Stimulated activated CD8-positive, alpha-beta memory T cell treated with anti-CD3 and anti-CD28 coated beads, Interleukin-7, amount 100 ng/mL, for 4 hours (primary cell): ENCODE measurements at places on chromosomes 1 and 21.

DNA sequence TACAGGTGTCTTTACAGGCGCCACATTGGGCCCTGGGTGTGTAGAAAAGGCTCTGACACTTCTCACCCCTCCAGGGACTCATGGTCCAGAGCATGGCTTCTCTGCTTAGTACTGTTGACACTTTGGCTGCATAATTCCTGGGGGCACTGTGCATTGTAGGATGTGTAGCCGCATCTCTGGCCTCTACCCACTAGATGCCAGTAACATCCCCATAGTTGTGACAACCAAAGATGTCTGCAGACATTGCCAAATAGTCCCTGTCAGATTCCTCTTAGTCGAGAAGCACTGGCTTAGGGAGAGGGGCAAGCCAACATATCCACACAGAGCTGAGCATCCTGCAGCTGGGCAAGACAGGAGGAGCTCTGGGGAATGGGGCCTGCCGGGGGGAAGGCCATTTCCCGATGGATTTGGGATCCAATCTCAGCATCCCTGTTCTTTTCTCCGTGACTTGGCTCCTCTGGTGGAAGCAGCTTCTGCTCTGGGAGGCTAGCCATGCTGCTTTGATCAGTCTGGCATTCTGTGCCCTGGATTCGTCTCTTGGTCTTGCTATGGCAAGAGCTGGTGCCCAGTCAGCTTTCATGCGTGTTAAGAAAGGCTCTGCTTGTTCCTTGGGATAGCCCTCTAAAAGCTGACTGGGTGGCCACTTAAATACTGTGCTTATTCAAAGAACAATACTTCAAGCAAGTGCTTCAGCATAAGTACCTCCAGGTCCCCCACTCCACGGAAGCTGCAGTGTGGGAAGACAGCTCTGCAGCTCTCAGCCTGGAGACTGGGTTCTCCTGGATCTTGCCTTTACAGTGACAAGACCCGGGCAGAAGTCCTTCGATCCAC, 38.3 kb upstream of the SCMH1 start:
- no peak for DNase-seq

- DNase-seq, result no peak
Observed at GRCh38 chr1:18316764-18317163, 164.0 kb upstream of the KLHDC7A start.

DNA sequence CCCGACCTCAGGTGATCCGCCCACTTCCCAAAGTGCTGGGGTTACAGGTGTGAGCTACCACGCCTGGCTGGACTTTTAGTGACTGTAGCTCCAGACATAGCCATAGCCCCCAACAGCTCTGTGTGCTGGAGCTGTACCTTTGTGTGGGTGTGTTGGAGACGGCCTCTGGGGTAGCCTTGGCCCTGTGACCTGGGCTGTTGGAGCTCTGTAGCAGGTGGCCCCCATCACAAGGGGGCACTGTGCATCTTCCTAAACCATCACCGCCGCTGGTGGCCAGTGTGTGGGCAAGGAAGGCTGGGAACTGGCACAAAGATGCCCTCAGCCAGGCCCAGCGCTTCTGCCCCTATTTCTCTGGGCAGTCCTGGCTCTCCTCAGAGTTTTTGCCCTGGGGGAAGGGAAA, 38.4 kb upstream of the FOXO6 start:
- DNase-seq, result no peak

DNA sequence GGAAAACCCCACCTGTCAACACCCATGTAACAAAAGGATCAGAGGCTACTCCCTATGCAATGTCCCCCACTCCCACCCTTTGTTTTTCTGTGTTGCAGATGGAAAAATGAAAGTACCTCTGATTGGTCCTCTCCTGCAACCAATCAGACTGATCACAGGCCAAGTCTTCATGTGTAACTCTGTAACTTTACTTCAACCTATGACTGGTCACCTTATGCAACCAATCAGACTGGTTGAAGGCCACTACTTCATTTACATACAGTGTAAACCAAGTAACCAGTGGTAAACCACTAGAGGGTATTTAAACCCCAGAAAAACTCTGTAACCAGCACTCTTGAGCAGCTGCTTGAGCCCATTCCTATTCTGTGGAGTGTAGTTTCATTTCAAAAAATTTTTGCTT, 266.3 kb upstream of the OLFM3 start:
- DNase-seq, result no peak

DNA sequence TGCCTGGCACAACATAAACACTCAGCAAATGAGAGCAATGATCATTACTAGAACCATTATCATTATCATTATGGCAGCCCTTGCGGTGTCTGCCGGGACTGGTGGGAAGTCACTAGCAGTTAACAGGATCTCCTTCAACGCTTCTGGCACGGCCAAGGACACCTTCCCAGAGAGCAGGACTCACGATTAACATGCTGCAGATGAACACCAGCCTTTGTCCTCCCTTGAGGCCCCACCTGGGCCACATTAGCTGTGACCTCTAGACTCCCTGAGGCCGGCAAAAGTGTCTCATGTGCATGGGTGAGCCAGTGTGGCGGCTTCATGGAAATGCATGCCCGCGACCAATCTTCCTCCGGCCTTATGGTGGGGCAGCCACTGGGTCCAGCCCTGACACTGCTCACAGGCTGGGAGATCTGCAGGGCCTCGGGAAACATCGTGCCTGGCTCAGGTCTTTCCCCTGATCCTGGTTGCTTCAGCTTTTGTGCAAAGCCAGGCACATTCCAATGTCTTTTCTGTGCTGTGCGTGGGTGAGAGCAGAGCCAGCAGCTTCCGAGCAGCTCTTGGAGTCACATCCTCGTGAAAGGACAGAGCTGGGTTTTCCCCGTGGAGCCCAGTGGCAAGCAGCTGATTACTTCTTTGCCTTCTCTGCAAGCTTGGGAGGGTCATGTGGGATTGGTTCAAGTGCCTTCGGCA, 107.3 kb downstream of the HMGB4 start:
- no peak for DNase-seq

- DNase-seq, result no peak
Observed at GRCh38 chr1:248778906-248779305, 23.3 kb upstream of the LYPD8 start.

DNA sequence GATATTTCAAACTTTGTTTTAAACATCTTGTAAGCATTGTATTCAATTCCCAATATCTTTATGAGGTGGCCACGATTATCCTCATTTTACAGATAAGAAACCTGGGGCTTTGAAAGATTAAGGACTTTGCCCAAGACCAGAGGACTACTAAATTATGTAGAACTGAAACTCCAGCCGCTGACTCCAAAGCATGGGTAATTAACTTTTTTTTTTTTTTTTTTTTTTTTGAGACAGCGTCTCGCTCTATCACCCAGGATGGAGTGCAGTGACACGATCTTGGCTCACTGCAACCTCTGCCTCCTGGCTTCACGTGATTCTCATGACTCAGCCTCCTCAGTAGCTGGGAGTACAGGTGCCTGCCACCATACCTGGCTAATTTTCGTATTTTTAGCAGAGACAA, 68.7 kb downstream of the ALG14 start:
- DNase-seq, result no peak

GRCh38 chr1:40438391-40439015, 11.8 kb upstream of the ZFP69B start:
- DNase-seq, result no peak

DNA sequence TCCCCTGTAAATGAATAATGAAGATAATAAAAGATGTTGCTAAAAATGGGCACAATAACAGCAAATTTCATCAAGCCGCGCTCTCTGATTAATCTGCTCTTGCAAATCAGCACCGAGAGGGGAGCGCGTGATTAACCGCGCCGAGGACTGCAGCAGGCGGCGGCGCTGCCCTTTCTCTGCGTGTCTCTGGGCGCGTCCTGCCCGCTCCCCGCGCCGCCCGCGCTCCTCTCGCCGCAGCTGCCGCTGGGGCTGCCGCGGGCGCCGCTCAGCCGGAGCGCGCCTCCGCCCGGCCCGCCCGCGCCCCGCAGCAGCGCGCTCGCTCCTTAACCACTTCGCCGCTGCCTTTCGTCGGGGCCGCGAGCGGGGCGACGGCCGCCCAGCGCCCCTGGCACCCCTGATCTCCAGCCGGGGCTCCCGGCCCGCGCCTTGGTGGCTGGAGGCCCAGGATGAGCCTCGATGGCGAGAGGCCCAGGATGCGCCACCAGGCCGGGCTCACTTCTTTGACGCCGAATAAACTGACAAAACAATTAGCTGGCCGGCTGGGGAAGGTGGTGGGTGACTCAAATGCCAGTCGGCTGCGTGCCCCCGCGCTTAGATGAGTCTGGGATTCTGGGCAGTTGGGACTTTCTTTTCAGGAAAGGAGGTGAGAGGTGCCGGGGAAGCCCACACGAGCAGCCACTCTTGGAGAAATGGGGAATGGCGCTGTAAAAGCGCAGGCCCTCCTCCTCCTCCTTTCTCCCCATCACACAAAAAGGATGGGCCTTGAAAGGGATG, 221.4 kb upstream of the PKN2 start:
- no peak for DNase-seq

DNA sequence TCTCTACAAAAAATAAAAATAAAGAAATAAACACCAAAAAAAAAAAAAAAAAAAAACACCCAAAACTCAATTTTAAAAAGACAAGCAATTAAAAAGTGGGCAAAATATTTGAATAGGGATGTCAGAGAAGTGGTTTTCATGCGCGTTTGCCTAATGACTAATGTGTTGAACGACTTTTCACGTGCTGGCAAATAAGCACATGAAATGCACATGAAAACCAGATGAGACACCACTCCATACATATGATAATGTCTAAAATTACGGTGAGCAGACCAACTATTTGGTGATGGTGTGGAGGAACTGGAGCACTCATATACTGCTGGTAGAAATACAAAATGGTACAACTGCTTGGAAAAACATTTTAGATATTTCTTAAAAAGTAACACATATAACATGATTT, 39.4 kb upstream of the UHMK1 start:
- DNase-seq, result no peak

DNA sequence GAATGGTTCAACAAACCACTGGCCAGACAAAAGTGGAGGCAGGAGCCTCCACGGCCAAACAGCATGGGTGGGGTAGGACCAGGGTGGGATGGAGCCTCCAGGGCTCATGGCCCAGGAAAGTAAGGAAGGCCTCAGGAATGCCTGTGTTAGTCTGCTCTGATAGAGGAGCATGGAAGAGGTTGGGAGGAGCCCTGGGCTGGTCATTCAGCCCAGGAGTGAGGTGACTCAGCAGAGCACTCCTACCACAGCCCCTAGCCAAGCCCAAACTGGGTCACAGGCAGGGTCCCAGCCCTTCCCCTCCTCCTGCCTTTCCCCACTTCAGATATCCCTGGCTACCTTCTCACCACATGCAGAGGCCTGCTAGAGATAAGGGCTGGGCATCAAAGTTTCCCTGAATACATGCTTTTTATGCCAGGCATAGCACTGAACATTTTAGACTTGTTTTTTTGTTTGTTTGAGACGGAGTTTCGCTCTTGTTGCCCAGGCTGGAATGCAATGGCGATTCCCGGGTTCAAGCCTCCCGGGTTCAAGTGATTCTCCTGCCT, 3.1 kb upstream of the SHISA4 start:
- no peak for DNase-seq

DNA sequence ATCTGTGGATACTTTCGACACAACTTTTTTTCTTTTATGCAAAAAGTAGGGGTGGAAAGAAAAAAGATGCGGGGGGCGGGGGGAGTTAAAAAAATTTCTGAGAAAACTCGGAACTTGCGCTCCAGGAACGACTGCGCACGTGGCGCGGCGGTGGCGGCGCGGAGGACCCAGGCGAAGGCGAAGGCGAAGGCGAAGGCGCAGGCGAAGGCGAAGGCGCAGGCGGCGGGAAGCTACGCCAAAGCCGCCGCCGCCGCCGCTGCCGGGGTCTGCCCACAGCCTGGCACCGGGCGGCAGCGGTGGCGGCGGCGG, 208 bp upstream of the BARHL2 start:
- DNase-seq, result no peak

DNA sequence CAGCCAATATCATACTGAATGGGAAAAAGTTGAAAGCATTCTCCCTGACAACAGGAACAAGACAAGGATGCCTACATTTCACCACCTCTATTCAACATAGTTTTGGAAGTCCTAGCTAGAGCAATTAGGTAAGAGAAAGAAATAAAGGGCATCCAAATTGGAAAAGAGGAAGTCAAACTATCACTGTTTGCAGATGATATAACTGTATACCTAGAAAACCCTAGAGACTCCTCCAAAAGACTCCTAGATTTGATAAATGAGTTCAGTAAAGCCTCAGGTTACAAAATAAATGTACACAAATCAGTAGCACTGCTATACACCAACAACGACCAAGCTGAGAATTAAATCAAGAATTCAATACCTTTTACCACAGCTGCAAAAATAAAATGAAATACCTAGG, 171.3 kb upstream of the HP1BP3 start:
- no peak for DNase-seq

DNA sequence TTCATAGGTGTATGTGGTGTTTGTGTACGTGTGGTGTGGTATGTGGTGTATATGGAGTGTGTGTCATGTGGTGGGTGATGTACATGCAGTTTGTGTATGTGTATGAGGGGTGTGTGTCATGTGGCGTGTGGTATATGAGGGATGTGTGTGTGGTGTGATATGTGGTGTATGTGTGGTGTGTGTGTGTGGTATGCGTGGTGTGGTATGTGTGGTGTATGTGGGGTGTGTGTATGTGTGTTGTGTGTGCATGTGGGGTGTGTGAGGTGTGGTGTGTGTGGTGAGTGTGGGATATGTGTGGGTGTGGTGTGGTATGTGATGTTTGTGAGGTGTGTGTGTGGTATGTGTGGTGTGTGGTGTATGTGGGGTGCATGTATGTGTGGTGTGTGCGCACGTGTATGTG, 272.4 kb downstream of the PCP4 start:
- no peak for DNase-seq

- DNase-seq, result no peak
Observed at GRCh38 chr1:30684881-30685795, 38.2 kb downstream of the MATN1 start.

- DNase-seq, result no peak
Observed at GRCh38 chr1:247548092-247548491, 842 bp upstream of the GCSAML start.

- peak; percentile 75 for DNase-seq
Observed at GRCh38 chr1:1305300-1306069, 2.2 kb downstream of the ACAP3 start.

- peak; percentile 81 for DNase-seq
Observed at GRCh38 chr1:116570358-116571214, at the start of gene CD58. TSS of gene CD58 (minus strand) at chr1:116571026. CDS start at chr1:116570972, 54 bp downstream.

- DNase-seq, result no peak
Observed at GRCh38 chr1:228555074-228555994, 68.2 kb downstream of the RNF187 start.

DNA sequence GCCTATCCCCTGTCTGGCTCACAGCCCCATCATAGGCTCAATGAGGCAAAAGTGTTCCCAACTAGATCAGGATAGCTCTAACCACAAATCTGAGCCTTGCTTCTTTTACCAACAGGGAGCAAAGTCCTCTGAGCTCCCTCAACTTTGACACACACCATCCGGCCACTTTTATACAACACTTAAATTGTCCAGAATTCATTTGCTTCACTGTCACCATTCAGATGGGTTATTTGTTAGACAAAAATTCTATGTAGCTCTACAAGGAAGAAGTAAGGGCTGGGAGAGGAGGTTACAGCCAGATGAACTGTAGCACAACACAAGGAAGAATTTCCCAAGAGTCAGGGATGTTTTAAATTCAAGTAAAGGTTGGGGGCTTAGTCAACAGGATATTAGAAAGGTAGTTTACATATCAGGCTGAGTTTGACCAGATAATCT, 50.8 kb downstream of the TGFBR3 start:
- DNase-seq, result no peak

GRCh38 chr1:16205334-16205671, 7.1 kb downstream of the ARHGEF19 start:
- DNase-seq, result no peak

- no peak for DNase-seq
Observed at GRCh38 chr1:61993331-61993961, 201.2 kb upstream of the L1TD1 start.

- DNase-seq, result no peak
Observed at GRCh38 chr21:34343347-34343746, 20.5 kb upstream of the KCNE2 start.

- DNase-seq, result peak; percentile 41
Observed at GRCh38 chr1:2381741-2382620, 9.4 kb downstream of the MORN1 start.
